ENCODE measurements at places on chromosomes 6 and 20.

DNA sequence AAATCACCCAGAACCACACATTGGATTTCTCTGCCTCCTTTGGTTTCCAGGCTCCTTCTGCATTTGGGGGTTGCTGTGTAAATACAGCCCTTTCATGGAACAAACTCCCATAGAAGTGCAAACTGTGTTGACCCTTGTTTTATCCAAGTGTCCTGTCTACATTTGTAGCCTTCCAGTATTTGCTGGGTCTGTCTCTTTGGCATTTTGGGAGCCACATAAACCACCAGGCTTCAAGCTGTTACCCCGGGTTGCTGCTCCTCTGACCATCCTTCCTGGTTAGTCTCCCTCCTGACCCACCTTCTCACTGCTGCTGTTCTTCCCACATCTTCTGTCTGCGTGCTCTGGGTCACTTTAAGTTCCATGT, 7.6 kb upstream of the MTHFD1L start:
- peak overlapping the region; percentile 20 for H3K27ac ChIP-seq
- no peak for DNase-seq
- no peak overlapping the region for H3K4me3 ChIP-seq
- H3K36me3 ChIP-seq, result no peaks in the 10 kb centered on the region
- H3K4me1 ChIP-seq, result peaks cover 14% of the 10 kb centered on the region
- no peaks in the 10 kb centered on the region for H3K27me3 ChIP-seq

GRCh38 chr6:78487401-78487800, 379.9 kb upstream of the IRAK1BP1 start:
- H3K4me1 ChIP-seq, result no peaks in the 10 kb centered on the region
- H3K4me3 ChIP-seq, result no peak overlapping the region
- no peak overlapping the region for H3K27ac ChIP-seq
- DNase-seq, result no peak
- no peaks in the 10 kb centered on the region for H3K36me3 ChIP-seq
- no peaks in the 10 kb centered on the region for H3K27me3 ChIP-seq

- H3K27me3 ChIP-seq, result no peaks in the 10 kb centered on the region
- H3K4me3 ChIP-seq, result no peak overlapping the region
- H3K27ac ChIP-seq, result no peak overlapping the region
- H3K4me1 ChIP-seq, result peaks cover 31% of the 10 kb centered on the region
- H3K36me3 ChIP-seq, result no peaks in the 10 kb centered on the region
- DNase-seq, result peak; percentile 33
Measured at GRCh38 chr6:90216072-90216977, 80.3 kb downstream of the BACH2 start.

GRCh38 chr6:112931832-112932231, 584.7 kb downstream of the RFPL4B start:
- H3K27ac ChIP-seq, result no peak overlapping the region
- H3K4me3 ChIP-seq, result no peak overlapping the region
- H3K27me3 ChIP-seq, result no peaks in the 10 kb centered on the region
- no peaks in the 10 kb centered on the region for H3K4me1 ChIP-seq
- H3K36me3 ChIP-seq, result no peaks in the 10 kb centered on the region

DNA sequence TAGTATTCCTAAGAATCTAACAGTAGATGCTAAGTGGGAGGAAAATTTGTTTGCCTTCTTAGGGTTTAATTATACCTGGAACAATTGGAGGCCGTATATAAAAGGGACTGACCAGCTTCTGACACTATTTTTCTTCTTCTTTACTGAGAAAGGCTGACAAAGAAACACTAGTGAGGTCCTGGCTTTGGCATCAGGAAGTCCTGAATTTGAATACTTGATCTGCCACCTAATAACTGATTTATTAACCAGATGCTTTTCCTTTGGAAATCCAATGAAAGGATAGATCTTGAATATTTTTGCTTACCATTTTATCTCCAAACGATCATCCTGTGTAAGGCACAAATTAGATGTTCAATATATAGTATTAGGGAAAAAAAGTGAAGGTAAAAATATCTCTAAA, 382.5 kb downstream of the CENPW start:
- H3K27me3 ChIP-seq, result no peaks in the 10 kb centered on the region
- H3K4me3 ChIP-seq, result no peak overlapping the region
- no peak for DNase-seq
- H3K27ac ChIP-seq, result no peak overlapping the region
- no peaks in the 10 kb centered on the region for H3K36me3 ChIP-seq
- no peaks in the 10 kb centered on the region for H3K4me1 ChIP-seq

- peaks cover 5% of the 10 kb centered on the region for H3K4me1 ChIP-seq
- no peak overlapping the region for H3K27ac ChIP-seq
- no peak overlapping the region for H3K4me3 ChIP-seq
- no peaks in the 10 kb centered on the region for H3K36me3 ChIP-seq
- DNase-seq, result peak; percentile 48
- no peaks in the 10 kb centered on the region for H3K27me3 ChIP-seq
Measured at GRCh38 chr6:18302561-18303439, 38.5 kb upstream of the DEK start.

Measured in HepG2 (cell line).